ENCODE measurements at places on chromosomes 5 and 9.

DNA sequence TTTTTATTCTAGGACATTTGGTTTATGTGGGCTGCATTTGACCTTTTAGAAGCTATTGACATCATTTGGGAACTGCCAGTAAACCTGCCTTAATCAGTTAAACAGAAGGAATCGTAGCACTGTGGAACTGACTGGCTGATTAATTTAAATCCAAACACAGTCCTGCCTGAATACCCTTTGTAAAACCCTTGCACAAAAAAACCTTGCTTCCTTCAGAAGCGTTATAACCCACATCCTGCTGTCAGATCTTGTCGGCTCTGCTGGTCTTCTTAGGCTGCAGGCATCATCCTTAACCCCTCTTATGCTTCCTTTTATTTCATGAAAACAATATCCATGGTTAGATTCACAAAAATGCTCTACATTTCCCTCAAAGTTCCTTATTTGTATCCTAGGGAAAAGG, 46.3 kb downstream of the PAM start:
- DNase-seq, result no peak

DNA sequence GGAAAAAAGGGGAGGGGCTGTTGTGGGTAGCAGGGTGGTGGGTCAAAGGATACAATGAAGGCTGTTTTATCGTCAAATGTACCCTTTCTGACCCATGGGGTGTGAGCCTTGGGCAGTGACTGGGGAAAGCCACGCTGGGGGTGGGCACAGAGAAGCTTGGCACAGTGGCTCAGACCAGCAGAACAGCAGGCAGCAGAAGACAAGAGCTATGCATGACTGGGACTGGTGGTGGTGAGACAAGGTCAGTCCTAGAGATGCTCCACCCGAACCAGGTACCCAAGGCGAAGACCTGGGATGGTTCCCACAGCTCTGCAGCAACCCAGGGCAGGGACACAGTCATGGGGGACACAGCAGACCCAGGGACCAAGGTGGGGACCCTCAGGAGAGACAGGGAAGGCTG, 38.3 kb downstream of the BICD2 start:
- no peak for DNase-seq

DNA sequence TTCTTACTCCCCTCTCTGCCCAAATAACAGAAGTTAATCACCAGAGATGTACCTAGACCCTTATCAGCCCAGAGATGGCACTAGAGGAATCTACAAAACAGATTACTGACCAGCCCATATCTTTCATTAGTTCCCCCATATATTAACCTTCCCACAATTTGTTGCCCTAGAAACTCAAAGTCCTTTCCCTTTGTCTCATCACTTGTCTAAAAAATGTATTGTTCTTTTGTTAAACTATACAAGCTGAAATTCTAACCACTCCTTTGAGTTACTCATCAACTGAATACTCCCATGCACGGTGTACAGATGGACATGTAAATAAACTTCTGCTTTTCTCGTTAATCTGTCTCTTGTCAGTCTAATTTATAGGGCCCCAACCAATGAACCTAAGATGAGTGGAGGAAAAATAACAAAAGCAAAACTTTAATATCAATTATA, 130.9 kb downstream of the CCDC192 start:
- DNase-seq, result no peak

GRCh38 chr5:154276261-154276972, 85.9 kb downstream of the GALNT10 start:
- DNase-seq, result no peak

GRCh38 chr5:68257210-68257609, 41.7 kb downstream of the PIK3R1 start:
- DNase-seq, result no peak

DNA sequence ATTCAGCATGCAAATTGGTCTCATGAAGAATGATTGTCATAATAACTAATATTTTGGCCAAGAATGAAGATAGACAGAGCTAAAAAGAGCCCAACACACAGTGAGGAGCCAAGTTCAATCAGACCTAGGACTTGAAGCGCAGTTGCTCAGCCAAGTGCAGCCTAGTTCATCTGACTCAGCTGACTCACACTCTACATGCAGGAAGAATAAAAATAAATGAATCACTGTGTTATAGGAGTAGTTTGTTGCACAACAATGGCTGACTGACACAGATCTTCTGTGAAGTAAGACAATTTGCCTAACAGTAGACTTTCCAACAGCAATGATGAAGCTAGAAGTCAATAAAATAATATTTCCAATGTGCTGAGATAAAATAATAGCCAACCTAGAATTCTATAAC, 261.5 kb downstream of the CEMIP2 start:
- DNase-seq, result no peak
